ENCODE measurements at places on chromosomes 2 and 18. TPM values are rescaled to one million over a fixed set of nuclear protein-coding genes. Genes with fewer than 3 reads are reported as not detected.

- no peak for DNase-seq
Observed at GRCh38 chr2:33730193-33730592, 131.1 kb upstream of the FAM98A start.

DNA sequence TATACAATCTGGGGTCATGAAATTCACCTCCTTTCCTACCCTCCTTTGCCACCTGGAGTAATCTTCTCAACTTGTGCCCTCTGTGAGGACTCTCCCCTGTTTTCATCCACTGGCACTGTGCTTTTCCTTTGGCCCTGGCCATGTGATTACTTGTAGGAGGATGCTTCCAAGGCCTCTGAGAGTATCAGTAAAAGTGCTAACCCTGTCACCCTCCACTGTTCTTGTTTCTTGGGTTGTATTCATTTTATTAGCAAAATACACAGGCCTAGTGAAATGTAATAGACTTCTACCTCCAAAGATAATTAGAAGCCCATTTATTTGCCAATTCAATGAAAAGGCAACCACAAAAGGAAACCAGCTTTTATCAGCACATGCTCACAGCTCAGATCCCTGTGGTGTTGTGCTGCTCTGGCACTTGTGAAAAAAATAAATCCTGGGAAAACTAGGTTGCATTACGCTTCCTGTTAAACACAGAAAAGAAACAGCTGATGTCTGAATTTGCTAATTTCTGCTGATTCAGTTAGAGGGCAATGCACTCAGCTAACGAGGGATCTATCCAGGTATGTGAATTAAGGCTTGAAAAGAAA lies 357.5 kb upstream of the ETAA1 start:
- no peak for DNase-seq

- DNase-seq = no peak
Observed at GRCh38 chr2:164644036-164644700, 22.9 kb upstream of the GRB14 start.

GRCh38 chr2:96842600-96842999 lies 1.2 kb downstream of the ANKRD23 start:
- DNase-seq = peak; percentile 23

- DNase-seq = no peak
Observed at GRCh38 chr2:11102956-11103860, 52.1 kb upstream of the SLC66A3 start.

- DNase-seq = no peak
Observed at GRCh38 chr2:27989149-27989548, 98.6 kb downstream of the BABAM2 start.

DNA sequence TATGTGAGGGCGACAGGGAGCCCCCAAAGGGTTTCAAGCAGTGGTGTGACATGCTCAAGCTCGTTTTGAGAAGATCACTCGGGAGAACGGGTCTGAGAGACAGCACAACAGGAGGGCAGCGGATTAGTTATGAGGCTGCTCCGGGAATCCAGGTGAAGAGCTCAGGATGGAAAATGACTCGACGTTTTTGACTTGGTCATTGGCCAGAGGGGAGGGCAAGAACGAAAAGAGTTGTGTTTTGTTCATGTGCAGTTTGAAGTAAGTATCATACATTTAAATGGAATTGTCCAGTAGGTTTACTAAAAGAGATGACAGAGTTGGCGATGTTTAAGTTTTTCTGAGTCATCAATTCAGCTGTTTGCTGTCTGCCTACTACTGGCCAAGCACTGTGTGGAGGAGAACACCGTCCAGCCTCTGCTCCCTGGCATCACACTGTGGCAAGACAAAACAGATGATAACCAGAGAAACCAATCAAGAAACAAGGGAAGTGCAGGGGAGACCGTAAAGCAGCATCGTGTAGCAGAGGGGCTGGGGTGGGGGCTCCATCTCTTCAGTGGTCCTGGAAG lies 25.3 kb upstream of the ANXA4 start:
- DNase-seq = peak; percentile 71

GRCh38 chr2:187857826-187858225 lies 303.6 kb upstream of the TFPI start:
- DNase-seq = no peak

GRCh38 chr2:105827351-105828096 lies 82.8 kb downstream of the NCK2 start:
- no peak for DNase-seq

- DNase-seq = no peak
Observed at GRCh38 chr18:5444269-5444668, 99.5 kb downstream of the EPB41L3 start.

- no peak for DNase-seq
Observed at GRCh38 chr18:25047983-25048382, 304.0 kb downstream of the ZNF521 start.

- DNase-seq = peak; percentile 29
Observed at GRCh38 chr2:25042321-25043240, 705 bp downstream of the EFR3B start.

DNA sequence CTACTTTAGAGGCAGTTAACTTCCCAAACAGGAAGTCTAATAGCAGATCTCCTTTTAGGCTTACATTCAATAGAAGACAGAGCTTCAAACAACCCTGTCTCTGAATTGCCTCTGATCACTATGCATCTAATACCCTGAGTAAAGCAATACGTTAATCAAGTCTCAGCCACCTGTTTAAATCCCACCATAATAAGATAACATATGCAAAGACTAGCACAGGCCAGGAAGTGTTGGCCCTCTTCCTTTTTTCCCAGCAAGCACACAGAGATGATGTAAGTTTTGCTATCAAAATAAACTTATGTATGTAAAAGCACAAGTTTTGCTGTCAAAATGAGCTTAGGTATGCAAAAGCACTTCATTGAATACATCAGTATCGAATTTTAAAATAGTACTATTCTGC lies 385.5 kb downstream of the RND3 start:
- no peak for DNase-seq

DNA sequence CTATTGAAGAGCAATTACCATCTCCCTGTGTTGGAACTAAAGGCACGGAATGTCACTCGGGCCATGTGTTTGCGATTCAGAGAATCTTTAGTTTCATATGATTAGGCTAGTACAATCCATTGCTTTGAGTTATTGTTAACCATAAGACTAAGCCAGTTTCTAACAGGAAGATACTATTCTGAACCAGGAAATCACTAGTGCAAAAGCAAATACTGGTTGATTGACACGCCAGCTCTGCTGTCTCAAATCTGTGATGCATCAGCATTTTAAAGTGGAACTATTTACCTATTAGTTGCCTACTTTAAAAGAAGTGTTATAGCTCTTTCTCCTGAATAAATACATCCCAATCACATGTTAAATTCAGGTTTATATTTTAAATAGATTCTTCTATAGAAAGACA lies 61.9 kb downstream of the AFTPH start:
- DNase-seq = no peak

- peak; percentile 67 for DNase-seq
Observed at GRCh38 chr2:88735853-88736252, 44.4 kb downstream of the RPIA start.

GRCh38 chr2:9565436-9566153 lies 10.0 kb upstream of the ADAM17 start:
- peak; percentile 98 for DNase-seq

DNA sequence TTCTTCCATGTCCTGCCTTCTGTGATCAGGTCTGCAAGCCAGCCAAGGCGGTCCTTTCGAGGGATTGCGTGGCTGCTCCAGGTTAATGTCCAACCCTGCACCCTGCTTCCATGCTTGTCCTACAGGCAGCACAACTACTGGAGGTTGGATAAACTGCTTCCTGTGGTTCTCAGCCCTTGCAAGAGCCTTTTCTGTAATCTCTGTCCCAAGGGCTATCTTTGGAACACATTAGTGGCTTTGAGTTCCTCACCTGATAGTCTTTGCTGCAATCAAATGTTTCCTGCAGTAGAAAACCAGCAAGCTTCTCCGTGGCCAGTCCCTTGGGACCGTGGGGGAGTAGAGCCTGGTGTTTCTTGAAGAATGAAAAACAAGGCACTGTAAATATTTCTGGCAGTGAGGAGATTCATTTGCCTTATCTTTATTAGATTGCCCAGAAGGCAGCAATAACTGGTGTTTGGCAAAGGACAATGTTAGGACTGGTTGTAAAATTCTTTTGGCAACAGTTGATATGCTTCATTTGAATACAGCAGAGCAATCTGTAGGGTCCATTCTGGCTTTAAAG lies 214.4 kb downstream of the FHOD3 start:
- peak; percentile 51 for DNase-seq

DNA sequence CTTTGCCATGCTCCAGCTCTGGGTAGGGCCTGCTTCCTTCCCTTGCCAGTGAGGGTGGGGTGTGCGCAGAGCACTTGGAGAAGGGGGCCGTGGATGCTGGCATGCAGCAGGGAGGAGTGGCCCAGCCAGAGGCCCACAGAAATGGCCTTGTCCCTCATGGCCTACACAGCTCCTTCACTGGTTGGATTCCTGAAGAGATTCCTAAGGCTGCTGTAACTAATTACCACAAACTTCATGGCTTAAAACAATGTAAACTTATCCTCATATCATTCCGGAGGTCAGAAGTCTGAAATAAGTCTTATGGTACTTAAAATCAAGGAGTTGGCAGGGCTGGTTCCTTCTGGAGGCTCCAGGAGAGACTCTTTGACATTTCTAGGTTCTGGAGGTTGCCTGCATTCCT lies 195.2 kb downstream of the GLI2 start:
- no peak for DNase-seq

DNA sequence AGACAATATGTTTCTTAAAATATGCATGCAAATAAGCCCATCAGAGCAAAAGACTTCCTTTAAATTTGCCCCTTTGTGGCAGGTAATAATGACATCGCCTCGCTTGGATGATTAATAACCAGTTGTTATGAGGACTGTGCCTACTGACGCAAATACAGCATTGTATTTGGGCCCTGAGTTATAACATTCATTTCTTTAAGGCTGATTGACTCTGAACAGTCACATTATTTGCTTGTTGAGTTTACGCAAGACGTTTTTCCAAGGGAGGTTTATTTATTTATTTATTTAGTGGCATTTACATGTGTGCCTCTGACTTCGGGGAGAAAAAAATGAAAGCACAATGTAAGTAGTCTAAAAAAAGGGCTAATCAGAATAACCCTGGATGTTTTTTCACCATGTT lies 88.3 kb downstream of the SLC8A1 start:
- no peak for DNase-seq

DNA sequence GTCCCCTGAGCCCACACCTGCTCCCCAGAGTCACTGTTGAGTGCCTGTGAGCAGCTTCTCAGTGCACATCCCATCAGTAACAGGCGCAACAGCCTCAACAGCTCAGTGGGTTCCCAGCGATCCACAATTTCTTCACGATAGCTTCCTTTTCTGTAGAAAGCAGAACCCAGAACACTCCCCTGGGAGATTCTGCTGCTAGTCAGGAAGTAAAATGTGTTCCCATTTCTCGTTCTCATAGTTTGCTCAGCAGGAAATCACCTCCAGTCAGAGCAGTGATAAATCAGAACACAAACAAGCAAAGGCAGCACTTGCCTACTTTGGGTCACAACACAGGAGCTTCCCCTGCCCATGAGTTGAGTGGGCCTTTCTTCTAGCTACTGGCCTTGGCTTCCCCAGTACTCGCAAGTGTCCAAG lies 48.9 kb upstream of the ATG16L1 start:
- DNase-seq = no peak

Gene AGFG1
- total RNA-seq = 120 TPM

Gene SERPINB10
- 0.60 TPM for total RNA-seq

Gene RGPD3
- total RNA-seq = 0.20 TPM

Gene UPP2
- not detected for total RNA-seq

Gene LYPD1
- 23.7 TPM for total RNA-seq

Gene SLC16A14
- total RNA-seq = not detected

Gene IL1RL1
- total RNA-seq = 0.10 TPM

Gene MOCOS
- 5.1 TPM for total RNA-seq
